ENCODE measurements at places on chromosomes 1 and 21. TPM values are rescaled to one million over a fixed set of nuclear protein-coding genes. Genes with fewer than 3 reads are reported as not detected.

The ADGRL2 gene
- 25.3 TPM for total RNA-seq

DNA sequence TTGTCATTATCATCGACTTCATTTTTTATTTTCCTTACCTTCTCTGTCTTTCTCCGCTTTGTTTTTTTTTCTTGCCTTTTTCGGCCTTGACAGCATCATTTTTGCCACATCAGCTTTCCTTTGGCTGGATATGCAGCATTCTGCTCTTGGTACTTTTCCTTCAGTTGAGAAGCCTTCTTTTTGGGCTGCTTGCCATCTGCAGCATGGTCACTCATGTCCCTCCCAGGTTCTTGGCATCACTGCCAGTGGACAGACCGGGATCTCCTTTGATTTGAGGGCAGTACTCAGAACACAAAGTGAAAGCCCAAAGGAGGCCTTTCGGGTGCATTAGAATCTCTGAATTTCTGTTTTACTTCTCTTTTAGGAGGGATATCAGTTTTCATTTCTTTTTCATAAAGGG is 3.7 kb upstream of the PARP1 start:
- no peak for DNase-seq

DNA sequence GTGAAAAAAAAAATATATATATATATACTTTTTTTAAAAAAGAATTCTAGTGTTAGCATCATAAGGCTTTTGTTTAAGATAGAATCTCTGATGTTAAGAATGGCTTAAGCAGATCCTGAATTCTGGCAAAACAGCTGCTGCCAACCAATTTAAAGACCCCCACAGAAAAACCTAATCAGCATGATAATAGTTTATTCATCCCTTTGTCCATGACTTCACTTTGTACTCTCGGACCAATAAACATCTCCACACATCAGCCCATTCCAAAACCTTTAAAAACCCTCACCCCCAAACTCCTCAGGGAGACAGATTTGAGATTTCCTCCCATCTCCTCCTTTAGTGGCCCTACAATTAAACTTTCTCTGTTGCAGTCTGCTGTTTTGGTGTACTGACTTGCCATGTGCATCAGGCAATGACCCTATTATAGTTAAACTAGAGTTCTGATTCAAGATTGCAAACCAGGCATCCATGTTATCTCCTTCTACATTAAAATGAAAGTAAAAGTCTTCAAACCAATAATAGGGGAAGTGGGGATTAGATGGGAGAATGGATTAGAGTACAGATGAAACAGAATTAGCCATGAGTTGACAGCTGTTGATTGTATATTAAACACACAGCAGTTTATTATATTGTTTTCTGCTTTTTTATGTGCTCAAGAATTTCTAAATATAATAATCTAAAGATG is 9.8 kb upstream of the PHTF1 start:
- no peak for DNase-seq

The PADI3 gene
- total RNA-seq, result 5.0 TPM

DNA sequence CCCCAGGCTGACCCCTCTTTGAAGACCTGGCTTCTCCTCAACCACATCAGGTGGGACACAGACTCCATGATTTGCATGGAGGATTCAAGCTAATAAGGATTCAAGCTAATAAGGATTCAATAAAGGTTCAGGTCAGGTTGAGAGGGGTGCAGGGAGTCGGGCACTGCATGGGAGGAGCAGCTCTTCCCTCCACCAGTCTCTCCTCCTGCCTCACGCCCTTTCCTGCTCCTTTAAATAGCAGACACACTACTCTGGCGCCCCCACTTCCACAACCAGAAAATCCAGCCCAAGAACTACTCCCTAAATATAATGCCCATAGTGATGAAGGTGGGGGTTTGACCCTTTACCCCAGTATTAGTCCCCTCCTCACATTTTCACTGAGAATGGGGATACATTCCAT is 7.1 kb downstream of the MEX3A start:
- no peak for DNase-seq

GRCh38 chr1:172951730-172952365 is 98.9 kb downstream of the TNFSF18 start:
- no peak for DNase-seq

GRCh38 chr1:4452701-4453100 is 201.7 kb upstream of the AJAP1 start:
- no peak for DNase-seq

GRCh38 chr1:100584761-100585745 is 47.1 kb downstream of the GPR88 start:
- DNase-seq, result no peak

DNA sequence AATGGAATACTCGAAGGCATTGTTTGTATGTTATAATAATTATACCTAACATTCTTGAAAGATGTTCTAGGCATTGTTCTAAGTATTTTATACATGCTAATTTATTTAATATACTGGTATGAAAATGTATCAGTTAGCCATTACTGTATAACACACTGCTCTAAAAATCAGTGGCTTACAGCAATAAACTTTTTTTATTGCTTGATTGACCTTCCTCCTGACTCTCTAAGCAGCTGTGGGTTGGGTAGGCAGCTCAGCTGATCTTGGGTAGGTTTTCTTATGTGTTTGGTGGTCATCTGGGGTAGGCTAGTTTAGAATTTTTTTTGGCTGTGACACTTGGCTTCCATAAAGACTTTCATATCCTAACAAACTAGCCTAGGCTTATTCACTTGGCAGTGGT is 100.2 kb upstream of the SYT6 start:
- no peak for DNase-seq

DNA sequence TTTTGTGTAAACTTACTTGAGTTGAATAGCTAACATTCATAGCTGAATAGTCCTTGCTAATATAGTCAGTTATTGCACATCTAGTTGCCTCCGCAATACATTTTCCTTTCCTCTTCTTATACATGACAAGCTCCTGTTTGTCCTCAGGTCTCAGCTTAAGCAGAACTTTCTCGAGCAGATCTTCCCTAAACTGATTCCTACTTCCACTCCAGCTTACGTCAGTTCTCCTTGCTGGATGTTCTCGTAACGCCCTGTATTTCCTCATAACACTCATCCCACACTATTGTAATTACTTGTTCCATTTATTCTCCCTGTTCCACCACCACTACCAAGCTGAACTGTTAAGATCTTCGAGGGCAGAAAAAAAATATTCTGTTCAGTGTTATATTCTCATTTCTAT is 15.1 kb upstream of the OMA1 start:
- no peak for DNase-seq

- DNase-seq, result no peak
These were observed 111.5 kb upstream of the LYPLAL1 start for GRCh38 chr1:219062161-219062560.

DNA sequence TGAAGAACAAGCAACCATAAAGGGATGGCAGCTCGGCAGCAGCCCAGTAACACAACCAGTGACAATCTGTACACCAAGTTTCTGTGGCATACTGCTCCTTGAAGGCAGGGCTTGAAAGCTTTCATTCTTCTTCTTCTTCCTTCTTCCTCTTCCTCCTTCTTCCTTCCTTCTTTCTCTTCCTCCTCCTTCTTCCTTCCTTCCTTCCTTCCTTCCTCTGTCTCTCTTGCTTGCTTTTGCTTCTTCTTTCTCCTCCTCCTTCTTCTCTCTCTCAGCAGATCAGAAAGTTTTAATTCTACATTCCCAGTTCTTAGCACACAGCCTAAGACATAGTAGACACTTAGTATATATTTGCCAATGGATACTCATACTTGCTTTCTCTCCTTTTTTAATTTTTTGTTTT is 95.9 kb downstream of the GLUL start:
- DNase-seq, result no peak

- no peak for DNase-seq
These were observed 354.1 kb upstream of the B3GALT2 start for GRCh38 chr1:193540511-193540910.

Data from PC-9 (cell line).